ENCODE measurements at places on chromosomes 2 and 18.

DNA sequence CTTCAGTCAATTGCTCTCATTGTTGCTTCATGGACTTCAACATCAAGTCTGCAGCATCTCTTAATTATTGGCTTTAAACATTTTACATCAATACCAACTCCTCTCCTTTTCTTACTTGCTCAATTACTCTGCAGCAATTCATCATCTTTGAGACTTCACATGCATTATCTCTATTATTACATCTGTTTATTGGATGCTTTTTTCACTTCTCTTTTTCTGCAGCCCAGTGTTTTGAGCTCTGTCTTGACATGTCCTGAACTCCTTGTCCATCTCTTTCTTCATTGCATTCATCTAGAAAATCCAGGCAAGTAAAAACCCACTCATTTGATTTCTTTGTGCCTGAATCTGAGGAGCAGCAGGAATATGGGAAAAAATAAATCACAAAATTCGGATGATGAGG is 647.9 kb downstream of the PLCL1 start:
- no peak for DNase-seq

DNA sequence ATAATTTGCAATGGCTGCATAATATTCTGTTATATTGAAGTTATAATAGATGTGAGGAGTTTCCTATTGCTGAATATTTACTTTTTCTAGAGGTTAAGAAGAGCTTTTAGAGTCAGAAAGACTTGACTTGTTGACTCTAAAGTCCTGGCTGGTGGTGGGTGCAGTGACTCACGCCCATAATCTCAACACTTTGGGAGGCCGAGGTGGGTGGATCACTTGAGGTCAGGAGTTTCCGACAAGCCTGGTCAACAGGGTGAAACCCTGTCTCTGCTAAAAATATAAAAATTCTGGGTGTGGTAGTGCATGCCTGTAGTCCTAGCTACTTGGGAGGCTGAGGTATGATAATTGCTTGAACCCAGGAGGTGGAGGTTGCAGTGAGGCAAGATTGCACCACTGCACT is 33.9 kb upstream of the ATIC start:
- no peak for DNase-seq

GRCh38 chr18:25827961-25828561 is 262.4 kb downstream of the SS18 start:
- DNase-seq: no peak

- no peak for DNase-seq
Measured at GRCh38 chr18:21389283-21389682, 147.3 kb downstream of the GREB1L start.

DNA sequence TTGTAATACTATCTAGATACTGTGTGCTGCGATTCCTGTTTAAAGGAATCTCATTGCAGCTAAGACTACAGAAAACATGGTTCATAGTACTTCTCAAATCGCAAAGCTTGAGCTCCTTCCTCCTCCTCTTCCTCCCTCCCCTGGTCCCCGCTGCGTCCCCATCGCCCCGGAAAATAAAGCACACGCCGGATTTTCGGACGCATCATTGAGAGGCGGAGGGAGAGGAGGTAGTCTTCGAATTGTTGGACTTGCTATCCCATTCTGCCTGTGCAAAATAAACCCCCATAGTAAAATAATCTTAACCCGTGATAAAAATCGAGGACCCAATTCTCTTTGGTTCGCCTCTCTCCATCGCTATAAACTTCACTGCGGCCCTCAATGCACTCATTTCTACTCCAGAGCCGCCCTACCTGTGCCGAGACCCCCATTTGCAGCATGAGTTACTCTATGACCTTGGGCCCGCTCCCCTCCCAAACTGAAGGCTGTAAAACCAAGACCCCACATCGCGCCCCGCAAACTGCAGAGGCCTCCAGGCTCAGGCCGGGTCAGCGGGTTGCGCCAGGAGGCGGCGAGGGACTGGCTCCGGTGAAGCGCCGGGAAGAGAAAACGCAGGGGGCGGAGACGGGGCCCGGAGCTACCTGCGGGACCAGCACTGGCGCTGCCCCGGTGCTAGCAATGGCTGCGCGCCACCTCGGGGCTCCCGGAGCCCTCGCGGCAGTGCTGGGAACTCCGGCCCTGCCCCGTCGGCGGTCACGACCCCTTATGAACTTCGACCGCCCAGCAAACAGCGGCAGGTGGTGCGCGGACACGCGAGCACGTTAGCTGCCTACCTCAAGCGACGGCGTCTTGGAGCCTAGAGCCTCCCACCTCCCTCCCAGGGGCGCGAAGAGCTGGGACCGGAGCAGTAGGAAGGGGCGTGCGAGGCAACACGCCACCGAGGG is 649 bp downstream of the ESCO1 start:
- no peak for DNase-seq

Measured in T-helper 1 cell (primary cell).